Posterior cingulate gyrus (tissue), 11 donors: ENCODE measurements at places on chromosomes 7 and 10.

GRCh38 chr10:10869592-10869991 is 148.1 kb upstream of the CELF2 start:
- no peak for DNase-seq

GRCh38 chr10:35027567-35027966 is 62.6 kb downstream of the CUL2 start:
- no peak for DNase-seq

- DNase-seq, result no peak
Observed at GRCh38 chr7:113128031-113128430, 9.7 kb upstream of the SMIM30 start.

GRCh38 chr10:83373671-83374070 is 765.6 kb upstream of the GHITM start:
- DNase-seq, result no peak

GRCh38 chr10:119654540-119654939 is 3.4 kb downstream of the BAG3 start:
- DNase-seq, result no peak

GRCh38 chr10:22655312-22655981 is 58.9 kb downstream of the PIP4K2A start:
- DNase-seq, result no peak

DNA sequence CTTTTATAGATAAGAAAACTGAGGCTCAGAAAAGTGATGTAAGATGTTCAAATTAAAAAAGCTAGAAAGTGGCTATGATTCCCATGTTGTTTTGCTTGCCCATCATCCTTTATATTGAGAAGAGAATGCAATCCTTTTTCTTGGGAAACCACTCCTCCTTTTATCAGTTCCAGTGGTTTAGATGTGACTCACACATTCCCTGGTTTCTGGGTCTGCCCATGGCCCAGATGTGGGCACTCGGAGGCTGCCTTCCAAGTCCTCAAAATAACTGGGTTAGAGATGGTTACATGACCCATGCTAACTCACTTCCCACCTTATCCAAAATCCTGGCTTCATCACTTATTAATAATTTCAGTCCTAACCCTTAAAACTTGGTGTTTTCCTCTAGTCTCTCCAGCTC is 550.0 kb downstream of the MDFIC start:
- no peak for DNase-seq

- DNase-seq, result no peak
Observed at GRCh38 chr7:30136743-30137485, 2.1 kb downstream of the MTURN start.

- no peak for DNase-seq
Observed at GRCh38 chr7:36487756-36488336, 98.2 kb downstream of the ANLN start.

GRCh38 chr7:110170841-110171240 is 920.1 kb upstream of the LRRN3 start:
- DNase-seq, result no peak

- DNase-seq, result no peak
Observed at GRCh38 chr10:576130-576465, 113.4 kb downstream of the DIP2C start.

DNA sequence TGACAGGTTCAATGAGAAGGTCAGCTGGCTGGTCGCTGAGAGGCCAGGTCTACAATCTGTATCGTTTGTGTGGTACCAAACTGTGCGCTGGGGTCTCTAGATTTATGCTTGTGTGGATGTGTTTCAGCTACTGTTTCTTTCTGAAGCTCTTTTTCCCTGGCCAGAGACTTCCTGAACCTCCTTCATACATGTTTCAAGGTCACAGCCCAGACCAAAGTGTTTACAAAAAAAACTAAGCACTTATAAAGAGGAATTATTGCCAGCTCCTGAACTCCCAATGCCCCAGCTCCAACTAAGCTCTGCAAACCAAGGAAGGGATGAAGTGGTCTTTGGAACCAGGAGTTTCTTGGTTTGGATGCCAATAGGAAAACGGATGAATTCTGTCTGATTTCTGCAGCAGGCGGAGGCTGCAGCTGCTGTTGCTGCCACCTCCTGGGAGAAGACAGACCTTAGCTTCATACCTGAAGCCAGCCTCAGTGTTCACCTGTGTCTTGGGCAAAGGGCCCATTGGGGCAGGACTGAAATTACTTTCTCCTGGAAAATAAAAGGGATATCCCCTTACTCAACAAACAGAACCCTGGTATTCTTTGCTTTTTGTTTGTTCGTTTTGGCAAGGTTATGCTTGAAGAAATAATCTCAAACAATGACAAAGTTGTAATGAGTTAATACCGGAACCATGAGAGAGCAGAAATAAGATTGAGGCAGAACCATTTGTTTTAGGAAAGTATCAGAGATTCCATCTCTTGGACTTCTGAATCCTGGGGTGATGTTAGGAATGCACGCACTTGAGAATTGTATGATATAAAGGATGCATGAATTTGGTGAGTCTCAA is 24.6 kb upstream of the MKLN1 start:
- DNase-seq, result peak; percentile 90

GRCh38 chr10:90658791-90659190 is 199.0 kb downstream of the HTR7 start:
- DNase-seq, result no peak

DNA sequence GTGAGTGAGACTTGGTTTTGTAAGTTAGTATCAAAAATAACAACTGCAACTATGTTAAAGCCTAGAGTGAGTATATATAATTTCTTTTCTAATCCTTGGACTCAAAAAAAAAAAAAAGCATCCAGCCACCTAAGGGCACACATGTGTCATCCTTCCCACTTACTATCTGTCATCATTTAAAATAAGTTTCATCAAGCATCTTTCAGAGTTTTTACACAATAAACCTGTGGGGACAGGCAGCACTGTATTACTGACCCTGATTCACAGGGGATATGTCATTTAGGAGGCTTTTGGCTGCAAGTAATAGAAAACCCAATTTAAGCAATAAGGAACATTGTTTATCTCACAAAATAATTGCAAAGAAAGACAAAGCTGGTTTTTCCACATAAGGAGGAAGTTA is 32.3 kb upstream of the OSBPL3 start:
- DNase-seq, result no peak

GRCh38 chr10:61188691-61189090 is 244.7 kb upstream of the RHOBTB1 start:
- no peak for DNase-seq

GRCh38 chr10:116707981-116708380 is 34.4 kb downstream of the HSPA12A start:
- DNase-seq, result no peak

DNA sequence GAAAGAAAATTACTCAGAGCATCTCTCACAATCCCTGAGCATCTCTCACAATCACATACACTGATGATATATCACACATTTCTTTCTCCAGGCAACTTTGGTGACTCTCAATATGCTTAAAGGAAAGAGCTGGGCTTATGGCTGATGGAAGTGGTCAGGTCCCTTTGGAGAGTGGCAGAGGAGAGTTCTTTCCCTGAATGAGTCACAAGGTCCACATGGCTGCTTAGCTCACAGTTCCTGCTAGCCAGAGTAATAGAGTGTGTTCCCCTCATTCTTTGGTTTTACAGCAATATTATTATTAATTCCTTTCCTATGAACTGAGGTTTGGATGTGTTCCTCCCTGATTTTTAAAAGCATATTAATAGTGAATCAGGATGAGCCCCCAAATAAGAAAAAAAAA is 287.4 kb downstream of the C7orf25 start:
- no peak for DNase-seq

DNA sequence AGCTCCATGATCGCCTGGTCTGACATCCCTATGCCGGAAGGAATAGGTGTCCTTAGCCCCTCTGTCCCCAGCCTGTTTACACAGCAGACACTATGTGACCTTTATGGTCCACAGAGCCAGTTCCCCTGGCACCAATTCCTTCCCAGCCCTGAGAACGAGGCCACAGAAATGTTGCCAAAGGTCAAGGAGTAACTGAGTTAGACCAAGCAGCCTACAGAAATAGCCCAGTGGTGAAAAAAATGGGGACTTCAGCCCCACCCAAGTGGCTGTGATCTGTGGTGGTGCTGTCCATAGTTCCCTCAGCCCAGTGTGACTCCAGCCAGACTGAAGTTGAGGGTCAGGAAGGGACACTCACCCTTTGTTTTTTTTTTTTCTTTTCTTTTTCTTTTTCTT is 2.5 kb downstream of the PGAM2 start:
- DNase-seq, result no peak

DNA sequence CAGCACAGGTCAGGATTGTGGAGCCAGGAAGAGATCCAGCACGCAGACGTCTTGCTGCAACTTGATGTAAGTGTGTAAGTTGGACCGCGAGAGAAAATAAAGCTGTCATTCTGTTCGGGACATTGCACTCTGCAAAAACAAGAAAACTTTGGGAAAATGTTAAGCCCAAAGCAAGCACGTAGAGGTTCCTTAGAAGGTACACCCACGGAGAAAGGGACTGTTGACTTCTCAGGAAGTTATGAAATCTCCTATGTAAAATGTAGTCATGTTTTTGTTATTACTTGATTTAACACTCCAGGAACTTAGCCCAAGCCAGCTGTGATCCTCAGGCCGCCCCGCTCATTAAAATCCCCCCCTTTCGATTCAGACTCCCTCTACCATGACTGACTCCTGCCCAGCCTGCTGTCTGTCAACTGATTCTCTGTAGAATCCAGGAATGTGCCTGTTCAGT is 196.1 kb upstream of the TCF7L2 start:
- no peak for DNase-seq

GRCh38 chr10:82552267-82552666 is 677.3 kb downstream of the NRG3 start:
- no peak for DNase-seq

DNA sequence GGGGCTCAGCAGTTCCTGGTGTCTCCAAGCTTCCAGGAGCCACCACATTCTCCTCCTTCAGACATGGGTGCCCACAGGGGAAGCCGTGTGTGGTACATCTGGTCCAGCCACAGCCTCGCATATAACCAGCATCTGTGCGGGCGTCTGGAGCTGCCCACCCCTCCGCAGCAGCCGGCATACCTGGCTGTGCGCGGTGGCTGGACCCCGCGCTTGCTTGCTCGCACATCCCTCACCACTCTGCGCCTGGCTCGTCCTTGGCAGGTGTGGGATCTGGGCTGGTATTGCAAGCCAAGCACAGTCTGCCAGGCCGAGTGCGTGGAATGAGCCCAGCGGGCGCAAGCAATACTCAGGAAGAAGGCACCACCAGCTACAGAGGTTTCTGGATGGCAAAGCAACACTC is 117.7 kb upstream of the MBL2 start:
- no peak for DNase-seq

DNA sequence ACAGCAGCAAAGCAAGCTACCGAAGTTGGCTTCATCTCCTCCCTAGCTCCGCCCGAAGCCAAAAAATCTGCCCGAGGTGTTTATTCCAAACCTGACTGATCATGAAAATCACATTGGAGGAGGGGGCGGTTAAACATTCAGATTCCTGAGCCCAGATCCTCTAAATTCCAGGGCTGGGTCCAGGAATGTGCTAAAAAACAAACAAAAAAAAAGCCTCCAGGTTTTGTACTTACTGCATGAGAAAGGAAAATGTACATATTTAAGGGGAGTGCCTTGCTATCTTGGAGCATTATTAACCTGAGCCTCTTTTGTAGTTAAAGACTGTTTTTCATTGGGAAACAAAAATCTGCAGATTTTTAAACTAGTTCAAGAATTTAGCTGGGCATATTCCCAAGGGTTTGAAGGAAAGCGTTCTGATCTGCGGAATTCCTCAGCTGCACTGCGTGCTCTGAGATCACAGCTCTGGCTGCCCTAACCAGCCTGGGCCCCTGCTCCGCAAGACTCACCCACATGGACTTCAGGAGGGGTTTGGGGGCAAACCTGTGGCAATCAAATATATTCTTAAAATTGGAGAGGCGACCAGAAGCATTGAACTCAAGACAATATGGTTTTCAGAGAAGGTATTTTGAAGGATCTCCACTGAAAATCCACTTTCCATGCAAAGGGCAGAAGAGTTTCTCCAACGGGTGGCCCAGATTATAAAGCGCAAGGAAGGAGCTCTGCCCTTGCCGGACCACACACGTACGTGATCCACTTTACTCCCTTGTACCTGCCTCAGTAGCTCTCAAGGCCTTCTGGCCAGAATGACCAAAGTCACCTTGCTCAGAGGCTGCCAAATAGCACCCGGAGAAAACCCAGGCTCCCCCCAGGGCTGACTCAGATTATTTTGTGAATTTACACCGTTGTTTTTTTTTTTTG is 10.0 kb upstream of the TNS3 start:
- DNase-seq, result no peak

GRCh38 chr7:142669074-142669654 is 80.1 kb upstream of the PRSS1 start:
- no peak for DNase-seq

DNA sequence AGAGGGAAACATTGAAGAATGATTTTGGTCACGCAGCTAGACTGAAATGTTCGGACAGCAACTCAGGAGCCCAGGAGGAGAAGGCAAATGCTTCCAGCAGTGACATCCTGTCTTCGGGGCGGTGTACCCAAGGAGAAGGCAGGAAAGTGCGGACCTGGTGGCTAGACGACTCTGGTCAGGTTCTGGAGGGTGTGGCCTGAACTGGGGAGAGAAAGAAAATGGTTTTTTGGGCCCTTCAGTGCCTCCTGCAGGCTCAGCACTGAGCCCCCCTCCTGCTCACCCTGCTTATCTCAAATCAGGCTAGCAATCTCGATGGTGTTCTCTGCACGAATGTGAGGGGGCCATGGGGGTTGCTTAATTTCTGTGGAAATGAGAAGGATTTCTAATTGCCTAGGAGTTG is 26.7 kb upstream of the TARP start:
- DNase-seq, result no peak

DNA sequence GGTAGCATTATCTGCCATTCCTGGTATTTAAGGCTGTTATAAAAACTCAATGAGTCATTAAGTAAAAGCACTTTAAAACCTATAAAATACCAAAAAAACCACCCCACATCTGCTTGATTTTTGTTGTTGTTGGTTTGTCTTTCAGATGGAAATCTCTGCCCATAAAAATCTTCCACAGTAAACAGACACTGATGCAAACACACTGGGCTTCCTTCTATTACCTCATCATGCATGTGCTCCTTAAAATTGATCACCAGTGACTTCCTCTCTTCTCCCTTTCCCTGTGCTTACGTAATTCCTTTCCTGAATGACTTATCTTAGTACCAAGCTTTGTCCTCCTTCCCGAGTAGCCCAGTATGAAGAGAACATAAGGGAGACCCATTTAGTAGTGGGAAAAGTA is 167.2 kb downstream of the EVX1 start:
- no peak for DNase-seq

- no peak for DNase-seq
Observed at GRCh38 chr10:72736176-72736827, 44.4 kb downstream of the MCU start.

DNA sequence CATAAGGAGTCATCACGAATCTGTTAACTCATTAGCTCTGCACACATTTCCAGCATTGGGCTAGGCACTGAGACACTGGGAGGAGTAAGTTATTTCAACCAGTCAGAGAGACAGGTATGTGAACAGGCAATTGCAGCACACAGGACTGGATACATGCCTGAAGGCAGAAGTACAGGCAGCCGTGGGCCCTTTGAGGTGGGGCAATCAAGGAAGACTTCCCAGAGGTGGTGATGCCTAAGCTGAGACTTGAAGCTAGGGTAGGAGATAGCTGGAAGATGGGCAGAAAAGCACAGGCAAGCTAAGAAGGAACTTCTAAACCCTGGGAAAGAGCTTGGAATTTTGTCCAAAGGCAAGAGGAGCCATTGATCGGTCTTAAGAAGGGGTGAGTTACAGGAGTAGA is 249.7 kb downstream of the EMX2 start:
- no peak for DNase-seq
